ENCODE measurements at places on chromosomes 16 and 17.

- DNase-seq = no peak
Observed at GRCh38 chr16:55487048-55487803, 8.2 kb downstream of the MMP2 start.

DNA sequence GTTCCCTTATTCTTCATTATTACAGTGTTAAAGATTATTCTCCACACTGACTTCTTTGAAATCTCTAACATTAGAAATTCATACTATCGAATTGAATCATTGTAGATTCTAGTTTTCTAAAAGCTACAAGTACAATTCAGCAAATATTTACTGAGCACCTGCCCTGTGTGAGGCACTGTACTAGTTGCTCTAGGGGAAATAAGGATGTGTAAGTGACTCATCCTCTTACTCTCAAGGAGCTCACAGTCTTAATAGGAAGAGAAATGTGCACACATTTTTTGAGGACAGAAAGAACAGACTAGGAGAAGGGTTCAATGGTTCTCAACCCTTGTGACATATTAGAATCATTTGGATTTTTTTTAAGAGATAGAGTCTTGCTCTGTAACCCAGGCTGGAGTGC, 7.7 kb upstream of the SLFN12L start:
- DNase-seq = no peak

- no peak for DNase-seq
Observed at GRCh38 chr17:62931101-62931500, 34.9 kb upstream of the TANC2 start.

GRCh38 chr17:18258356-18259038, at the start of gene FLII:
Gene FLII (minus strand): TSS chr17:18258738. CDS start chr17:18258690, 48 bp downstream.
- DNase-seq = peak; percentile 62

- DNase-seq = peak; percentile 66
Observed at GRCh38 chr16:85385463-85386331, 227.4 kb upstream of the GSE1 start.

GRCh38 chr16:81808933-81809480, 29.9 kb downstream of the PLCG2 start:
- peak; percentile 58 for DNase-seq

GRCh38 chr16:72388007-72388406, 216.1 kb upstream of the PMFBP1 start:
- no peak for DNase-seq

GRCh38 chr16:89860747-89861304, 12.6 kb upstream of the TCF25 start:
- DNase-seq = peak; percentile 68

DNA sequence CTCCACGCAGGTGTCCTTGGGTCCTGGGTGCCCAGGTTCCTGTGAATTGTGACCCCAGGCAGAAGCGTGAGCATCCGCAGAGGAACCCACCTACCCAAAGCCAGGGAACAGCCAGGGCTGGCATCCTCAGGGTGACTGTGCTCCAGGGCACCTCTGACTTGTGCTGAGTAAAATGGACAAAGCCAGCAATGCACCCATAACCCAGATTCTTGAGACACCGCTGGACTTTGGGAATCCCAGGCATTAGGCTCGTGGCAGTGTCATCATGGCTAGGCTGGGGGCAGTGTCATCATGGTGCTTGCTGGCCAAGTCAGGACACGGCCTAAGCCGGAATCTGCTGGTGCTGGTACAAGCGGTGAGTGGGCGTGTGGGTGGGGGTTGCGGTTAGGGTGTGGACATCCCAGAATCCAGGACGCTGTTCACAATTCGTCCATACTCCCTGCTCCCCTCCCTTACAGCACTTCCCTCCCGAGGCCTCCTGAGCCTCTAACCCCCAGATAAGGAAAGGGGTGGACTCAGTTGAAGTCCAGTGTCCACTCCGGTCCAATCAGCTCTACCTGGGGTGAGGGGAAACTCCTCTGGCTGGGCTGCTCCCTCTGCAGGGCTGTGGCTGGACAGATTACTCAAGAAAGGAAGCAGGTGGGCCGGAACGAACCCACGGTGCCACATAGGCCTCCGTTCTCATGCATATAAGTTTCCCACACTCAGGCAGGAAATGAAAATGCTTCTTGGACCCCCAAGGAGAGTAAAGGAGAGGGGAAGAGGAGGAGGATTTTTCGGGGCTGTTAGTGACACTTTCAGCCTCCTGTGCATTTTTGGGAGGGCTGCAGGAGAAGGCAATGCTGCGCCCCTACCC, 138.9 kb downstream of the SEC14L1 start:
- peak; percentile 58 for DNase-seq

DNA sequence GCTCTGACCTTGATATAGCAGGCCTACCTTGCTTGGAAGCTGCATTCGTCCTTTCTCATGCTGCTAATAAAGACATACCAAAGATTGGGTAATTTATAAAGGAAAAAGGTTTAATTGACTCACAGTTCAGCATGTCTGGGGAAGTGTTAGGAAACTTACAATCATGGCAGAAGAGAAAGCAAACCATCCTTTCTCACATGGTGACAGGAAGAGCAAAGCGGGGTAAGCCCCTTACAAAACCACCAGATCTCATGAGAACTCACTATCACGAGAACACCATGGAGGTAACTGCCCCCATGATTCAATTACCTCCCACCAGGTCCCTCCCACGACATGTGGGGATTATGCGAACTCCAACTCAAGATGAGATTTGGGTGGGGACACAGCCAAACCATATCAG, 6.0 kb upstream of the MAPT start:
- no peak for DNase-seq

- no peak for DNase-seq
Observed at GRCh38 chr16:88403794-88404581, 21.2 kb downstream of the ZNF469 start.

DNA sequence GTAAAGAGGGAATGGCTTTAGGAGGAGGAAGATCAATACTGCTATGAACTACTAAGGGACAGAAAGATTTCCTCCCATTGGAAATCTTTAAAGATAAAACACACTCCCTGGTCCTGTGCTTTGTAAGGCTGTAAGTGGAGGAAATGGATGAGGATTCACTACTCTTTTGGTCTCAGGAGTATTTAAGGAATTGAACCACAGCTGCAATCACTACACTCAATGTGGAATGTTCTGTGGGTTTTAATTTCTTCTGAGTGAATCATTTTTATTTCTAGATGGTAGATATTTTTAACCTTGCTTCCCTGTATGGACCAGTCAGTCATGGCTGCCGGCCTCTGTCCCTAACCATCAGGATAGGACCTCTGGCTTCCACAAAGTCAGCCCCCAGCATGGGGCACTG, 65.6 kb downstream of the SDR42E1 start:
- no peak for DNase-seq

GRCh38 chr17:7586673-7587419, 3.0 kb downstream of the SOX15 start:
- no peak for DNase-seq

GRCh38 chr17:72952220-72952619, 140.3 kb downstream of the SLC39A11 start:
- no peak for DNase-seq

GRCh38 chr17:74443516-74444296, 11.8 kb downstream of the GPRC5C start:
- no peak for DNase-seq

- peak; percentile 87 for DNase-seq
Observed at GRCh38 chr16:85750827-85751697, at the start of gene C16orf74. Gene C16orf74 (minus strand): TSS chr16:85751096. CDS start chr16:85735217, 15,879 bp downstream.

DNA sequence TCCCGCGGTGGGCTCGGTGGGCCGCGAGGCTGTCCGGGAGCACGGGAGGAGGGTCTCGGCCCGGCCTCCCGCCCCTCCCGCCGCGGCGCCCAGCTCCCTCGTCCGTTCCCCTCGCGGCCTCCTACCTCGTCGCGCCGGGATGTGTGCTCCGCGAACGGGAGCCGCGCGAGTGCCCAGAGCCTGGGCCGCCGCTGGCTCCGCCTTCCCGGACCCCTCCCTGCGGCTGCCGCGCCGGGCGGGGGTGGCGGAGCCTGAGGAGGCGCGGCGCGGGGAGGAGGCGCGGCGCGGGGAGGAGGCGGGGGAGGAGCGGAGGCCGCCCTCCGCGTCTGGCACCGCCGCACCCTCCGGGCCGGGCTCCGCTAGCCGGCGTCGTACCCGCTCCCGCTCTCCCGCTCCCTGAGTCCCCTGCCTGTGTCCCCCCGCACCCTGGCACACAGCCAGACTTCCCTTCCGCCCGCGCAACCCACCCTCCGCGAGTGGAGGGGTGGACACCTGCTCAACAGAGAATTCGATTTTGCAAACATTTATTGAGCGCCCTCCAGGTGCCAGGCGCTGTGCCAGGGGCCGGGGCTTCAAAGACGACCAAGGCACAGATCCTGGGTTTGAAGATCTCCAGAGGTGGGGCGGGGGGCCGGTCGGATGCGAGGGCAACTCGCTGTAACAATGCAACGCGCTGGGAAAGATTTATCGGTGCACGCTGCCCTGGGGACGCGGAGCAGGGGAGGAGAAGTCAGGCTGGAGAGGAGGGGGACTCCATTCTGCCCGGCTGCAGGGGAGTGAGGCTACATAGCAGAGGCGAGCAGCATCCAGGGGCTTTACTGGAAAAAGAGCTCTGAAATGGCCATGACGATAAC, at the start of gene MPP3:
TSS of gene MPP3 (minus strand) at position 171 of the 854 bp plus-strand sequence. CDS start 1,240 bp downstream, outside the sequence.
- DNase-seq = peak; percentile 46

DNA sequence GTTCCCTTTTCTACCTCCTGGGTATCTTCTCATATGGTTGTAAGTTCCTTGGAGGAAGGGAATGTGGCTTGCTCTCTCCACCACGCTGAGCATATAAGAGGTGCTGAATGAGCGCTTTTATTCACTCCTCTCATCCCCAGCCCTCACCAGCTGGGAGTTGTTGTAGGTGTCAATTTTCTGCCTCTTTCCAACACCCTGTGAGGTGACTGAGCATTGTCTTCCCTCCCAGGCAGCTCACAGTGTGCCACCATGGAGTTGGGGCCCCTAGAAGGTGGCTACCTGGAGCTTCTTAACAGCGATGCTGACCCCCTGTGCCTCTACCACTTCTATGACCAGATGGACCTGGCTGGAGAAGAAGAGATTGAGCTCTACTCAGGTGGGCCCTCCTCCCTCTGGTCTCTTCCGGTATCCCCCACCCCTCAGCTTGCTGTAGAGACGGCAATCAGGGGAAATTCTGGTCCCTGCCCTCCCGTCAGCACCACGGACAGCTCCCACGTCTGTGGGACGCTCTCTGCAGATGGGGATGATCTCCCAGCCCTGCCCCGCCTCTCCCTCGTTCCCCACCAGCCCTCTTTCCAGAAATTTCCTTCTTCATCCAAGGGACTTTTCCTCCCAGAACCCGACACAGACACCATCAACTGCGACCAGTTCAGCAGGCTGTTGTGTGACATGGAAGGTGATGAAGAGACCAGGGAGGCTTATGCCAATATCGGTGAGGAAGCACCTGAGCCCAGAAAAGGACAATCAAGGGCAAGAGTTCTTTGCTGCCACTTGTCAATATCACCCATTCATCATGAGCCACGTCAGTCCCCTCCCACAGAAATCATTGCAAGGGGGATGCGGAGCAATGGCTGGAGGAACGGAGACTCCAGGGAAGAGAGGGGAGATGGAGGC, 18.3 kb downstream of the CIITA start:
- DNase-seq = peak; percentile 55

DNA sequence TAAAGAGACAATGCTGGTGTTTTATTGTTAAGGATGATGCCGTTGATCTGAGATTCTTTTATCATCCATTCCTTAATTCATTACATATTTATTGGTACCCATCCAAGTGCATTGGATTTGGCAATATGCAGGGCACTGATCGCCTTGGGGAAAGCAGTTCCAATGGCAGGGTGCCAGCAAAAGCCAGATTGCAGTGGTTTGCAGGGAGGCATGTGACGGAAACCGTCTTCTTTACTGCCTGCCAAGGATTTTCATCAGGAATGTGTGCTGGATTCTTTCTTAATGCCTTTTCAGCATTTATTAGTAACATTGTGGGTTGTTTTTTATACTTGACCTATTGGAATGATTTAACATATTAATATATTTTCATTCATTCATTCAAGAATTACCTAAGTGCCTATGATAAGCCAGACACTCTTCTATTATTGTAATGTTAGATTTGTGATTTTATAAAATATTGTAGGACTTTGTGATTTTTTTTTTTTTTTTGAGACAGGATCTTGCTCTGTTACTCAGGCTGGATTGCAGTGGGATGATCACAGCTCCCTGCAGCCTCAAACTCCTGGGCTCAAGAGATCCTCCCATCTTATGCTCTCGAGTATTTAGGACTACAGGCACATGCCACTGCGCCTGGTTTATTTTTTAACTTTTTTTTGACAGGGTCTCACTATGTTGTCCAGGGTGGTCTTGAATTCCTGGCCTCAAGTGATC, 93.4 kb upstream of the TNRC6A start:
- DNase-seq = no peak

DNA sequence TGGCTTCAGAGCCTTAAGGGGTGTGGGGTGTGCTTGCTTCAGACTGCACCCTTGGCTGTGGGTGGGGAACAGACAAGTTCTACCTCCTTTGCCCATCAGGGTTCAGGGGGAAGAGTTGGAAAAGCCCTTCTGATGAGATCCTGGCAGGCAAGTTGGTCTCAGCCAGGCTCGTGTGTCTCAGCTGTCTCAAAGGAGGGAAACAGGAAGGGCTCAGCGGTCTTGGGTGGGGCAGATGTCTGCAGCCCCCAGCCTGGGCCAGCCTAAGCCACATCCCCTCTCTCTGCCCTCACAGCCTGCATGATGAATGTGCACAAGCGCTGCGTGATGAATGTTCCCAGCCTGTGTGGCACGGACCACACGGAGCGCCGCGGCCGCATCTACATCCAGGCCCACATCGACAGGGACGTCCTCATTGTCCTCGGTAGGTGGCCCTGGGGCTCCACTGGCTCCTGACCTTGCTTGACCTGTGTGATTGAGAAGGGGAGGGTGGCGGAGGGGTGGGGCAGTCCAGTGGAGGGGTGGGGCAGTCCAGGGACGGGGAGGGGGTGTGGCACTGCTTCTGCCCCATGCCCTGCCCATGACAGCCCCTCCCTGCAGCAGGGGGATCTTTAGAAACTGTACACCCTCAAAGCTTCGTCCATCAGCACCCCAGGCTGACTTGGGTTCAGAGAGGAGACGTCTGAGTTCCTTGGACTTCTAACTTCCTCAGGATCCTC, 199.5 kb downstream of the PRKCB start:
- DNase-seq = no peak

DNA sequence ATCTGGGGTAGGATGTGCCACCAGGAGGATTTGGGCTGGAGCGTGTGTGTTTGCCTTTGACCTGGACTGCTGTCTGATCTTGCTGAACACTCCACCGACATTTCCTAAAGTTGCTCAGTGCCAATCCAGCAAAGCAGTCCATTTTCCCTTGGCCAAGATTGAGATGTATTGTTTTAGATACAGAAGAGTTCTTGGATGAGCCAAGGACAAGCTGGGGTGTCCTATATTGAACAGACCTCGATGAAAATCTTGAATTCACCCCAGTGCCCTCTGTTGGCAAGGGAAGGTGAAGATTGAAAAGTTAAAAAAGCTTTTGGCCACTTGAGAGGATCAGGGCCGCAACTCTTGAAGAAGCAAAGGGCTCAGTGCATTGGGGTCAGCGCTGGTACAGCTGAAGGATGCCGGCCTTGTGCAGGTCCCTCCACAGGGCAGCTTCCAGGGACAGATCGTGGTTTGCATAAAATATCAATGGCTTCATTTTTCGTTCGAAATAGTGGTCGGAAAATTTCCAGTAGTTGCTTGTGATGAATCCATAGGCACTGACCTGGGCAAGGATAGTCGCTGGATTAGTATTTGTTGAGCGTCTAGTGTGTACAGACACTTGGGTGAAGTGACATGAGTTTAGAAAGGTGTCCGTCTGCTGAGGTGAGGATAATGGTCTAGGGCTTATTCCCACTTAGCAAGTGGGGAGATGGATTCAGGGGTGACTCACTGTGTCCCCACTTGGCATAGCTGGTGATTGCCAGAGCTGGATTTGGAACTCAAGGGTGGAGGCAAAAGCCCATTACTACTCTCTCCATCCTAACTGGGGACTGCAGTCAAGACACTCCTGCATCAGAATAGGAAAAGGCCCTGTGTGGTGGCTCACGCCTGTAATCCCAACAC, 19.7 kb downstream of the ST6GALNAC2 start:
- peak; percentile 33 for DNase-seq

GRCh38 chr17:4412933-4413831, 20.6 kb upstream of the SPNS3 start:
- peak; percentile 89 for DNase-seq
